ENCODE measurements at places on chromosomes 5 and 9.

DNA sequence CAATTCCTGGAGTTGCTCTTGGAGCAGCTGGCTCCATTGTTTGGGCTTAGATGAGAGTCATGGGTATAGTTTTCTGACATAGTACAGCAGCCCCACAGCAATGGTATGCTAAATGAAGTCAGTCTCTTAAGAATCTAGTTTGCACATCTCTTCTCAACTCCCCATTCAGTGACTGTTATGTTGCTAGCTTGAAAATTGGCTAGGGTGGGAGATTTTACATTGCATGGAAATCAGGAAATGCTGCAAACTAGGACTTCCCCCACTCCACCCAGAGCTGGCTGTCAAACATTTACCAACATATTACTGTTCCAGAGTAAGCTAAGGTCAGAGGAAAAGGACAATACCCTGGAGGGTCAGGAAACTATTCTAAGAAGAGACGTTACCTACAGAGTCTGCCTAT lies 17.6 kb upstream of the FCHO2 start:
- DNase-seq: no peak

GRCh38 chr5:18772475-18772874 lies 1138.2 kb downstream of the TAF11L14 start:
- no peak for DNase-seq

- DNase-seq: no peak
These were observed 52.6 kb upstream of the TNFAIP8 start for GRCh38 chr5:119302916-119303897.

DNA sequence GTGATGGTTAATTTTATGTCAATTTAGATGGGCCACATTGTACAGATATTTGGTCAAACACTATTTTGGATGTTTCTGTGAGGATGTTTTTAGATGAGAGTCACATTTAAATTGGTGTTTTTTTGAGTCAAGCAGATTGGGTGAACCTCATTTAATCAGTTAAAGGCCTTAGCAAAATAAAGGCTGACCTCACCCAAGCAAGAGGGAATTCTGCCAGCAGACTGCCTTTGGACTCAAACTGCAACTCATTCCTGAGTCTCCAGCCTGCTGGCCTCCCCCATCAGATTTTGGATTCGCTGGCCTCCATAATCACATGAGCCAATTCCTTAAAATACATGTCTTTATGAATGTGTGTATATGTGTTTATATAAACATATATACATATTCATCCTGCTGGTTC lies 282.7 kb upstream of the POU5F2 start:
- DNase-seq: no peak

DNA sequence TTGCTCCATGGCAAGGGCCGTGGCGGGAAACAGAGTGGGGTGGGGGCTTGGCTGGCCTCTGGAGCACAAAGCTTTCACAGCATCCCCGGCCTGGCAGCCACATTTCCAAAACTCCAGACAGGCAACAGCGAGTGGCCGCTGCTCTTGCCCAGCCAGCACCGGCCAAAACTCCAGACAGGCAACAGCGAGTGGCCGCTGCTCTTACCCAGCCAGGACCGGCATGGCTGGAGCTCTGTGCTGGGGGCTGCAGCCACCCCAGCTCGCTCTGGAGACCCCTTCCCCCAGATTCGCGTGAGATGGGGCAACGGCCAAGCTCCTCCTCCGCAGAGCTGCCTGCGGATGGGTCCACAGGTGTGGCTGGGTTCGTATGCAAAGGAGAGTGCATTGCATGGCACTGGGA lies 98.5 kb downstream of the COL5A1 start:
- DNase-seq: no peak

DNA sequence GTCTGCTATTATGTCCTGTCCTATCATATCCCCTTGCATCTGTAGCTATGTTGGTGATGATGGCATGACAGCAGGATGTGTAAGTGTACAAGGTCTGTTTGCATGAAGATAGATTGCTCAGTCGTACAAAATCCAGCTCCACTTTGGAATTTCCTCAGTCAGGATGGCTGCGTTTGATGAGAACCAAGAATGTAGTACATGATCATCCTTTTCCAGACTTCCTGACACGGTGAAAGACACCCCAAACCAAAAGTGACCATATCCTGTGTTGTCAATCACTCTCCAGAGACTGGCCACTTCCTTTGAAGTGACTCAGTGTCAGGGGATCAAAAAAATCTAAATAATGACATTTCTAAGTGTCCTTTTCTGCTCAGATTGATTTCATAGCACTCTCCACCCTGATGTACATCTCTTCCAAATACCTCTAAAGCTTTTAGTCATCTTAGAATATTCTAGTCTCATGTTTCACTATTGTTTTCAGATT lies 213.4 kb downstream of the PLK2 start:
- DNase-seq: no peak

- DNase-seq: no peak
These were observed 118.6 kb downstream of the PDE8B start for GRCh38 chr5:77328930-77329647.

- no peak for DNase-seq
These were observed 82.8 kb downstream of the PRR16 start for GRCh38 chr5:120546922-120547321.

DNA sequence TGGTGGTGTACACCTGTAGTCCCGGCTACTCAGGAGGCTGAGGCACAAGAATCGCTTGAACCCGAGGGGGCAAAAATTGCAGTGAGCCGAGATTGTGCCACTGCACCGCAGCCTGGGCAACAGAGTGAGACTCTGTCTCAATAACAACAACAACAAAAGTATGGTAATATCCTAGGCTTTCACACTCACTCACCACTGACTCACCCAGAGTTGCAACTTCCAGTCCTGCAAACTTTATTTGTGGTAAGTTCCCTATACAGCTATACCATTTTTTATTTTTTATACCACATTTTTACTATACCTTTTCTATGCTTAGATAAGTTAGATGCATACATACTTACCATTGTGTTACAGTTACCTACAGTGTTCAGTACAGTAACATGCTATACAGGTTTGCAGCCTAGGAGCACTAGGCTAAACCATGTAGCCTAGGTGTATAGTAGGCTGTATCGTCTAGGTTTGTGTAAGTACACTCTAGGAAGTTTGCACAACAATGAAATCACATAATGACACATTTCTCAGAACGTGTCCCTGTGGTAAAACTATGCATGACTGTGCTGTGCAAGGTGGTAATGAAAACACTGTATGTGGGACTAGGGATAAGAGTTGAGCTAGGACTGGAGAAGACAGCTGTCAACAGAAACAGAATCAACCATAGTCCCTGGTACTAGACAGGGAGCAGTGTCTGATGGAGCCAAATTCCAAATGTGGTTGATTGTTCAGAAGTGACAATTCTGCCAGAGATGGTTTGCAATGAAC lies 109.5 kb upstream of the RAD23B start:
- DNase-seq: no peak

DNA sequence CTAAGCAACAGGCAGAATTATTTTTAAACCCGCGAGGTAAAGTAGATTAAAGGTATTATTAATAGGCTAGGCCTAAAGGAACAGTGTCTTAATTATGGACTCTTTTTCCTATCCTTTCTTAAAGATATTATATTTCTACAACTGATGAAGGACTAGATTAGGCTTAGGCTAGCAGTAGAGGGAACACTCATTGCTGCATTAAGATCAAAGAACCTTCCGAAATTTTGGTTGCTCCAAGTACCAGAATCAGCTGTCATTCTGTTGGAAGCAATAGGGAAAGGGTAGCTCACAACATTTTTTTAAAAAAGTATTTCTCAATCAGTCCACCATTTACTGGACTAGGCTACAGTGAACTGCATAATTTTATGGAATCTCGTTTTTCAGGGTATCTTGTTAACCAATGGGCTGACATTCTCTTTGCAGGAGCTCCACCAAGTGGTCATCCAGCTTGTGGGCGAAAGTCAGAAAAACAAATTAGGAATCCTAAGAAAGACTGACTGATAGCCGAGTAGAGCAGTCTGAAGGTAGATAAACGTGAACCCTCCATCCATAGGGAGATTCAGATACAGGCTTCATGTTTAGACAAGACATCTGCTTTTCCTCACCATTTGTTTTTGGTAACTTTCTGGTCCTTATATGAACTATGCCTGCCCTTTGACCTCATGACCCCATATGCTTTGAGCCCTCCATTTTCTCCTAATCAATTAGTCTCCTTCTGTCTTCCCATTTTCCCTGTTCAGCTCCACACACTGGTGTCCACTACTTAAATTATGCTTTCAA lies 103.6 kb upstream of the CHD1 start:
- DNase-seq: no peak

DNA sequence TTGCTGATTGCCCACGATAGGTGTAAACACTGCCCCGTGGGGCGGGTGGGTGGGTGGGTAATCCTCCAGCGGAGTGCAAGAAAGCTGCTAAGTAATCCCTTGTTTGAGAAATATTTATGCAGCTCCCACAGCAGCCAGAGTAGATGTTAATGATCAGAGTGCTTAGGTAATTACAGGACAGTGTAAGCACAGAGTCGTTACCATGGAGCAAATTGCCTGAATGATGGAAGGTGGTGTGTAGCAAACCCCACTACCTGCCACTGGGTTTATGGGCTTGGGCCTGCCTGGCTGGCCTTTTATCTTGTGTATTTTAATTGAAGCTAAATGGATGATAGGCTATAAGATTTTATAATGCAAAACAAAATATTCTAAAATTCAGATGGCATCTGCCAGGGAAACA lies 110.0 kb downstream of the COL5A1 start:
- no peak for DNase-seq

- DNase-seq: no peak
These were observed 101.4 kb downstream of the ZNF462 start for GRCh38 chr9:106964329-106964728.

GRCh38 chr5:88555674-88556073 lies 287.0 kb upstream of the TMEM161B start:
- DNase-seq: no peak

DNA sequence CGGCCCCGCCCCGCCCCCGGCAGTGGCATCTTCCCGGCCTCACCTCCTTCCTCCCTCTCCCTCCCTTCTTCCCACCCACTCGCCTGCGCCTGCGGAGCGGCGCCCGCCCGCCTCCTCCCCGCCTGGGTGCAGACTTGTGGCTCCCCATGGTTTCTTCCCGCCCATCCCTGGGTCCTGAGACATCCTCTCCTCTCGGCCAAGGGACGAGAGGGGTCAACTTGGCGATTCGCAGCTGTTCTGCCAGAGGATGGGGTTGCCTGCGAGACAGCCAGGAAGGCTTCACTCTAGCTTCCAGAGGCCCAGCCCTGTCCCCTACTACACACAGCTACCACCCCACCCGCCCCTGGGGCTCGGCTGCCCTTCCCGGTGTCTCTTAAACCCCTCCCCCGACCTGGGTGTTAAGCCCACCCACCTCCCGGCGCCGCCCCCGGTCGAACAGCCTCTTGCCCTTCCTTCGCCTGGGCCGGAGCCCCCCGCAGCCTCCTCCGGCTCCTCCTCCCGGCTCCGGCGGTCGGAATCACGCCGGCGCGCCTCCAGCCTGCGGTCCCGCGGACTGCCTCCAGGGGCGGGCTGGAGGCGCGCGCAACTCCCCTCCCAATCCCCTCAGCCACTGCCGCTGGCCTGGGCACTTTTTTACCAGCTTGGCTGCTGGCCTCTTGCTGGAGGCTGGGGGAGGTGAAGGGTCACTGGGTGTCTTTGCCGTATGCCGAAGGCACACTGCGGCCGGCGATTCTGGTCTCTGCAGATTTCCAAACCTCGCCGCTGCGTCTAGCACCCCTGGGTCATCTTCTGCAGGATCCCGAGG lies 1.9 kb downstream of the JADE2 start:
- peak; percentile 56 for DNase-seq

DNA sequence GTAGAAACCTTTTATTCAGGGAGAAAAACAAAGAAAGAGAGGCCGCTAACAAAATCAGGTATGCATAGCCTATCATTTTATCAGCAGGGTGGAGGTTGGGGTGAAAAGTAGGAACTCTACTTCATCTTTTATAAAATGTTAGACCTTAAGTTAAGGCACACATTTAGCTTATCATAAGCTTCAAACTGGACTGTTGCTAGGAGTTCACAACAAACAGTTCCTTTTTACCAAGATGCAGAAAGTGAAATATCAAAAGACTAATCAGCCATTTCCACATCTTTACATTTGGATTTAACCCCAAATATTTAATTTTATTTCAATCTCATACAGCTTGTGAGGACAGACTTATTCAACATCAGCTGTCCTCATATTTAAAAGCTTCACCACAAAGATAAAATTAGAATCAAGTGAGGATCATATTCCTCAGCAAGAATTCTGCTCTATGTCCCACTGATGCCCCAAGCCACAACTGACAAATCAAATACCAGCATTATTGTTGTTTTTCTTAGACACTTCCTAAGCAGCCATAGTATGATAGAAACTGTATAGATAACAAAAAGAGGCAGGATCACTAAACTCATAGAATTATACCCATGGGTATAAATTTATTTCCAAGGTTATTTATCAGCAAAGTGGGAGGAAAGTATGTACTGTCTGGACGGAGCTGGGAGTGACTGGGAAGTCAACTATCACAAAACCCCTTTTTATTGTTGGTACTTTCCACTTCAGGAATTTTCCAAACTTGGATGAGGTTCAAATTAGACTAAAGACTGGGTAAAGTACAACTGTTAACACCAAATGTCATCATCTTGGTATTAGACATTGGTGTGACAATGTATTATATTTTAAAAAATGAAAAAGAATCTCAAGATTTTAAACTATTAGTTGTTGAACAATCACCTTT lies 29.9 kb upstream of the MYOT start:
- no peak for DNase-seq

Measured in effector memory CD8-positive, alpha-beta T cell (primary cell).